NCI-H1436 treated with DMSO at 0.1 percent for 48 hours (cell line): ENCODE measurements at places on chromosomes 12 and 14.
A peak's percentile ranks its signal among the peaks of the same experiment; 100 is the strongest.

DNA sequence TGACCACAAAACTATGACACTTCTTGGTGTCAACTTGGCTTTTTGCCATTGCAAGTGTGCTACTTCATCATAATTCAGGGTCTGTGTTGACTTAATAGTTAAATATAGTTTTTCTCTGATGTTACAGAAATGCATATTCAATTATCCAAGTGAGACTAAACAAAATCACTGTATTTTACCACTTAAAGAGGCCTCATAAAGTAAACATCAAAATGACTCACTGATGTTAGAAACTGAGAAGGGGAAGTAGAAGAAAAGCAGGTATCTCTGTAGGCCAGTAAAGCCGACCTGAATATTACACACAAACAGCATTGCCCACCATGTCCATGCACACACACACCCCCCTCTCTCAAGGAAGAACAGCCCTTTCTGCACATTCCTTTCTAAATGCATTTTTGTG lies 55.4 kb downstream of the RPAP3 start:
- DNase-seq = no peak

- no peak for DNase-seq
Measured at GRCh38 chr14:97539411-97539795, 742.2 kb downstream of the VRK1 start.

GRCh38 chr12:13606290-13606689 lies 375.1 kb downstream of the GRIN2B start:
- no peak for DNase-seq

DNA sequence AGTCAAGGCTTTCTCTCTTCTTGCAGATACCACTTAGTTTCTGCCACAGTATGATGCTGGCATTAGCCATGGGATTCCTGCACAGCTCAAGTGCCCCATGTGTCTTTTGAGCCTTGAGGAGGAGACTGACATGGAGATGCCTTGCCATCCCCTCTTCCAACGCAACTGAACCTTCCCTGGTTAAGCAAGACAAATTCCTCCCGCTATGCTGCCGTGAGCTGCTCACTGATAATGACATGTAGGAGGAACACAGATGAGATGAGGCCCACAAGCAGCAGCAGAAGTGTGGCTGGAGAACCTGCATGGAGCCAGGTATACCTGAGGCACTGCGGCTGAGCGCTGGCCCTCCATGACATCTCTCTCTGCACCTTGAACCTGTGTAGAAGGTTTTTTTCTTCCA lies 15.4 kb upstream of the PPP1R1A start:
- DNase-seq = no peak

DNA sequence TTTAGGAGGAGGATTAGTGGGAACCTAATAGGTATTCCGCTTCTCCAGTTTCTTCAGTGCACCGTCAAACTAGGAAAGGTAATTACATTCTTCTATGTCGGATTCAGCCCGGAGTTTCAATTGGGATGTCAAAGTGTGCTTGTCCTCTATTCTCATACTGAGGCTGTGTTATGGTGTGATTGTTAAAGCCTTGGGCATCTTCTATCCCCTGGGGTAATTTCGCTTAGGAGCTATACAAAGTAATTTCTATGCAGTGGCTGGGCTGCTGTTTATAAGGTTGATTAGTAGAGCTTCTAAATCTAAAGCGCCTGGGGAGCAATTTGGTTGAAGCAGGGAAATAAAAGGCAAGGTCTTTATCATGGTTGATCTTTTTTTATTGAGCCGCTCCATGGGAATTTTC lies 399.6 kb downstream of the ZFP36L1 start:
- DNase-seq = no peak

- DNase-seq = peak; percentile 71
Measured at GRCh38 chr12:50763639-50764285, at the start of gene ATF1. Gene ATF1 (plus strand): TSS chr12:50764101. CDS start chr12:50780146, 16,045 bp downstream.

GRCh38 chr14:60968099-60968498 lies 12.8 kb downstream of the TRMT5 start:
- DNase-seq = no peak

GRCh38 chr12:12018454-12018853 lies 52.3 kb upstream of the BCL2L14 start:
- no peak for DNase-seq

- DNase-seq = no peak
Measured at GRCh38 chr14:105060751-105061427, 4.3 kb downstream of the GPR132 start.

GRCh38 chr12:23847857-23848256 lies 101.6 kb downstream of the SOX5 start:
- no peak for DNase-seq

GRCh38 chr12:93234641-93235040 lies 143.1 kb upstream of the NUDT4 start:
- no peak for DNase-seq

DNA sequence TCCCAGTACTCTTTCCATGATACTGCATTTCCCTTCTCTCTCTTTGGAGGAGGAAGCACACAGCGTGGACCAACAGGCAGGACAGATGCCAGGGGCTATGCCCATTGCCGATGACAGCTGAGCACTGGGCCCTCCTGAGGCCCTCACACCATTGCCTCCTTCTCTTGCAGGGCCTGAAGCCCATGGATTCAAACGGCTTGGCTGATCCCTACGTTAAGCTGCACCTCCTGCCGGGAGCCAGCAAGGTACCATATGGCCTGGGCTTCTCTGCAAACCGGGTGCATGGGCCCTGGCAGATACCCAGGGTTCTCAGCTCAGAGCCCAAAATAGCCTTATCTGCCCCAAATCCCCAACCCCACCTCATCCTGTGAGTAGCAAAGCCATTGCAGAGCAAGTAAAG lies 25.2 kb upstream of the OAS1 start:
- no peak for DNase-seq

DNA sequence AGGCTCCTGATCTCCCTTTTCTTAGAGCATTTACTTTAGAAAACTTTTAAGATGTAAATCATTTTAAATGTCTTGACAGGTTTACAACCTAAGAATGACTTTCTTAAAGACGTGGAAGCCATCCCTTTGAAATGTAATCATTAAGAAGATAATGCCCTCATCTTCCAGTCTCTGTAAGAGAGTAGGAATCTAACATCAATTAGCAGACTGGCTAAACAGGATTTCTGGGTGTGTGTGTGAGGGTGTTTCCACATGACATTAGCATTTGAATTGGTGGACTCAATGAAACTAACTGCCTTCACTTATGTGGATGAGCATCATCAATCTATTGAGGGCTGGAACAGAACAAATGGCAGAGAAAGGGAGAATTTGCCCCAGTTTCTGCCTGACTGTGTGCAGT lies 329.5 kb downstream of the RPL10L start:
- DNase-seq = no peak

- DNase-seq = peak; percentile 70
Measured at GRCh38 chr12:14394317-14395073, 29.0 kb downstream of the ATF7IP start.

DNA sequence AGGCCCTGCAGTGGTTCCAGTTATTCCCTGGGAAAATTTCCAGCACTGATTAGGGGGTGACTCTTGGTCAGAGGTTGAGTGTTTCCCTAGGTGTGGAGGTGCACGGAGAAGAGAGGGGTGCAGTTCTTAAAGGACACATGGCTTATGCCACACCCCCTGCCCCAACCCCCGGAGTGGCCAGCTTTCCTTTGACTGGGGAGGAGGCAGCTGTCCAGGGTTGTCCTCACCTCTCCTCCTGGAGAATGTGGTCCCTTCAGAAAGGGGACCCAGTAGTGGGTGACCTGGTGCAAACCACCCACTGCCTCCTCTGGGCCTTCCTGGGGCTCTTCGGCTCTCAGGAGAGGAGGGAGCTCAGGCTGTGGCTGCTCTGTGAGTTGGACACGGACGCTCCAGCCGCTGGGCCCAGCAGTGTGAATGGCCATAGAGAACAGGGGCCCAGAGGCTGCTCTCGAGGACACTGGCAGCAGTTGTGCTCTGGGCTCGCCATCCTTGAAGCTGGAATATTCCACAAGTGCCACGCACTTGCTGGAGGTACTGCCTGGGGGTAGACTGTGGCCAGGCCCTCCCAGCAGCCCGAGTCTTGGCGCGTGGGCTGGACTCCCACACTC lies 13.6 kb downstream of the PACS2 start:
- no peak for DNase-seq

DNA sequence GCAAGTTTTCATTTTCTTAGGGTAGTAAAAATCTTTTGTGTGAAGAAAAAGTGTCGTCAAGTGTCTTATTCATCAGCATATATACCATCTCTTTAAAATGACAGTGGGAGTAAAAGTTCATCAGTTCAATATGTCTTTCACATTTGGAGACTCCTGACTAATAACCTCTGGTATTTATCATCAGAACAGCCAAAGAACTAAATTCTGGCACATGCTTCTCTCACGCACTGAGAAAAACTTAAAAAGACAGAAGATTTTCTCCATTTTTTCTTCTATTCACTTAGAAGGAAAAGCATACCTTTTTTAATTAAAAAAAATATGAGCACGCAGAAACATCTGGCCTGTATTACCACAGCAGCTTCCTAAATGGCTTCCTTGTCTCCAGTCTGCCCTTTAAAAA lies 265.7 kb downstream of the AKAP6 start:
- DNase-seq = no peak

DNA sequence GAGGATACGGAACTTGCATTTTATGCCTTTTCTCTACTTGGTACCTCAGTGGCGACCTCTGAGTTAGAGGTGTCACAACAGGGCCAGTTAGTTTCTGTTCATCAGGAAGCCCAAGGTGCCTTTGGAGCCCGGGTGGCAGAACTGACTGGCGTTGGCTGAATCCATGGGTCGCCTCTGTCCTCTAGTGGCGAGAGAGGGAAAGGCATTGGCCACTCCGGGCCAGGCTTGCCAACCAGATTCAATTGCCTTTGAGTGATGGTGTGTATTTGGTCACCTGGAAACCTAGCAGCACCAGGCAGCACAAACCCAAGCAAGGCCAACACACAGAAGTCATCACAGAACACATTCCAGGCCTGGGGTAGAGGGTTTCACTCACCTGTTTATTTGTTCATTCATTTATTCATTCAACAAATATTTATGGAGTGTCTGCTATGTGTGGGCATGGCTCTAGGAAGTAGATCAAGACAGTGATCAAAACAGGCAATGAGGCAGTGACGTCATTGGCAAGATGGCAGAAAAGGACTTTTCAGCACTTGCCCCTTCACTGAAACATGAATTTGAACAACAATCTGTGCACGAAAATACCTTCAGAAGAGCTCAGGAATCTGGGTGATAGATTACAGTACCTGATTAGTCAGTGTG lies 40.5 kb upstream of the KCNA5 start:
- no peak for DNase-seq

DNA sequence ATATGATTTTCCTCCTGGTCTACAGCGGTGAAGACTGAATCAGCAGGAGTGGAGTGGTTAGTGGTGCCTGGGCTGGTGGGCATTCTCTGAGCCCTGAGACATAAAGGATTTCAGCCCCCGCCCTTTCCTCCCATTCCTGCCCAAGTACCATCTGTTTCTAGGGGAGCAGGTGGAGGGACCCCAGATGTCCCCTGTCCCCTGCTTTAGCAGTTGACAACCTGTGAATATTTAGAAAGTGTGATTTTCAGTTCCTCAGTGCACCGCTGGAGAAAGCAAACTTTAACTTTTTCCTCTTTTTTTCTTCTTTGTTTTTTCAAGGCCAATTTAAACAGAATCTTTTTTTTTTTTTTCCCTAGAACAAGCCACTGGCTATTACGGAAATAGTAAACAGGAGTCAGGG lies 163.8 kb upstream of the MYL2 start:
- no peak for DNase-seq

GRCh38 chr14:92920001-92920400 lies 2.9 kb upstream of the CHGA start:
- no peak for DNase-seq

DNA sequence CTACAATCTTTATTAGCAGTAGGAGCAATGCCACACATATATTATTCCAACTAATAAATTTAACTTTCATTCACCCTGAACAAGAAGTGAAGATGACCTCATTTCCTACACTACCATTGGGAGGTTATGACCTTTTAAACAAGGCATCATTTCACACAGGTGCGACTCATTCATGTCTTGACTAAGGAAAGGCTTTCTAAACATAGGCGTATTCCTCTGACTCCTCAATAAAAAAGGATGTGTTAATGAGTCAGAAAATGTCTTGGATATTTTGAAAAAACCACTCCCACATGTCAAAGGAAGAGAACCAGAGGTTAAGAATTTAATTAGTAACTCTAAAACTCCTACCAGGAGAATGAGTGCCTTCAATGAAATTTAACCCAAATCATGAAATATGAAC lies 115.2 kb downstream of the PRICKLE1 start:
- no peak for DNase-seq

DNA sequence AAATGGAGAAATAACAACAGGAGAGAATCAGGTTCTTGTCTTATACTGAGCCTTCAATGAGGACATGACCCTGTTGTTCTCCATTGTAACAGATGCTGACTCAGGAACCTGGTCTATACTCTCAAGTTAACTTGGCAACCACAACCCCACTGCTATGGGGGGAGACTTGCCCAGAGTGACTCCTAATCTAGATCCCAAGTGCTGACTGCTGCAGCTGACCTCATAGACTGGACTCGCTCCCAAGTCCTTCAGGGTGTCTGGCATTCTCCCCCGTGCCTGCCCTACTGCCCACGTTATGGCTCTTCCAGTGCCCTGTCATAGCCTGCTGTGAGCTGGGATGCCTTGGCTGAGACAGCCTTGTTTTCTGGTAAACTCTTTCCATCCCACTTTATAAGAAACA lies 37.1 kb downstream of the NID2 start:
- DNase-seq = no peak

DNA sequence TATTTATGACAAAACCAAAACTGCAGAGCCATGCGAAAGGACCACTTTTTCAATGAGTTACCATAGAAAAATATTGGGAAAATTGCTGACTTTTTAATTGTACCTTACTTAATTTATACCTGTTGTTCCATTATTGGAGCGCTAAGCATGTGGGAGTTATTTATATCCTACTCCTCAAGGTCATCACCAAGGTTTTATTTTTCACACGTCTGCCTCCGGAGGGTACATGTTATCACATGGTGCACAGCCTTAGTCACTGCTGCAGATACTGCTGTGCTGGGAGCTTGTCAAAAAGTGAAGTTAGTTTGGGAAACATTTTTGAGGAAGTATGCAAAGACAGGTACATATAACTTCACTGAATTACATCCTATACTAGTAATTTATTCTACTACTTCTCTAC lies 1444.3 kb downstream of the AACS start:
- DNase-seq = no peak

- DNase-seq = no peak
Measured at GRCh38 chr12:2380946-2381345, 328.2 kb downstream of the CACNA1C start.

GRCh38 chr12:132132609-132133430 lies 11.3 kb downstream of the DDX51 start:
- no peak for DNase-seq
